ENCODE measurements at places on chromosomes 16 and 17.

GRCh38 chr17:15930426-15930825 lies 14.5 kb upstream of the ADORA2B start:
- no peak for DNase-seq

DNA sequence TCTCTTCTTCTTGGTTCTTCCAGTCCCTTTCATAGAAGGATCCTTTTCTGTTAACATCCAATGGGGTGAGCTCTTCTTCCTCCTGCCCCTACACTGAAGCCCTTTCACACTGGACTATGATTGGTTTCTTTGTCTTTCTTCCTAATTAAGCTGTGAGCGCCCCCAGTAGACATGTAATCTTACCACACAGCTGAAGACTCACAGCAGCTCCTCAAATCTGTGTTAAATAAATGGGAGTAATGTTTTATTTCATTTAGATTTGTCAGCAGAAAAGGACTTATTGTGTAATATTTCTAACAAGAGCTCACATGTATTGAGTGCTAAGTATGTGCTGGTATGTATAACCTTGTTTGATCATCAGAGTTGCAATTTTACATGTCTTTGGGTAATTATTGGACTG lies 55.7 kb downstream of the TOX3 start:
- no peak for DNase-seq

DNA sequence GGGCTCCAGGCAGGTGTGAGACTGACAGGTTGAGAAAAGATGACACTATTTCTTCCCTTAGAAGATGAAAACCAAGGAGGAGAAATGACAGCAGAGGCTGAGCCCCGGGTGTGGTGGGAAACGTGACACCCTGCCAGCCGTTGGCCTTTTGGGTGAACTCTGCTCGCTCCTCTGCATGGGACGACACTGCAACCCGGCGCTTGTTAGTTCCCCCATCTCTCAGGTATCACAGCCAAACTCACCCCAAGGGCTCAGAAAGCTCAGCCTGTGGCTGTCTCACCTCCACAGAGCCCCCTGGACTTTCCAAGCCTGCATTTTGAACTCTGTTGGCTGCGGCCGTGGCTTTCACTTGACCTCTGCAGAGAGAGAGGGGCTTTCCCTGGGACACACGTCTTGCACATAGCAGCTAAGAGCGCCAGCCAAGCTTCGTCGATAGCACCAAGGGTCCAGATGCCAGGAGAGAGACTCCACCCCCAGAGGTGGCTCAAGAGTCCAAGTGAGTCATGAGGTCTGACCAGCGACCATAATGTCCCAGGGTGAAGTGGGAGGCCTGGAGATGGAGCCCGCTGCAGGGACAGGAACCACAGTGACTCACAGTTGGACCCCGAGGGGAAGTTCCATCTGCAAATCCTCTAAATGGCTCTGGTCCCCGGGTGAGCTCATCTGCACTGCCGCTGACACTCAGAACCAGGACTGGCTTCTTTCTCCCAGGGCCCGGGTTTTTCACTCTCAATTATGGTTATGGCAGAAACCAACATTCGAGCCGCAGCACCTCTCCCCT lies 301.9 kb downstream of the SOX9 start:
- DNase-seq, result no peak

GRCh38 chr17:8894673-8895578 lies 27.5 kb upstream of the PIK3R6 start:
- peak; percentile 41 for DNase-seq

- no peak for DNase-seq
These were observed 66.1 kb downstream of the AXIN2 start for GRCh38 chr17:65495122-65496055.
